Mesenchymal stem cell (in vitro differentiated cells and primary cell): ENCODE measurements at places on chromosomes 5 and 9.

DNA sequence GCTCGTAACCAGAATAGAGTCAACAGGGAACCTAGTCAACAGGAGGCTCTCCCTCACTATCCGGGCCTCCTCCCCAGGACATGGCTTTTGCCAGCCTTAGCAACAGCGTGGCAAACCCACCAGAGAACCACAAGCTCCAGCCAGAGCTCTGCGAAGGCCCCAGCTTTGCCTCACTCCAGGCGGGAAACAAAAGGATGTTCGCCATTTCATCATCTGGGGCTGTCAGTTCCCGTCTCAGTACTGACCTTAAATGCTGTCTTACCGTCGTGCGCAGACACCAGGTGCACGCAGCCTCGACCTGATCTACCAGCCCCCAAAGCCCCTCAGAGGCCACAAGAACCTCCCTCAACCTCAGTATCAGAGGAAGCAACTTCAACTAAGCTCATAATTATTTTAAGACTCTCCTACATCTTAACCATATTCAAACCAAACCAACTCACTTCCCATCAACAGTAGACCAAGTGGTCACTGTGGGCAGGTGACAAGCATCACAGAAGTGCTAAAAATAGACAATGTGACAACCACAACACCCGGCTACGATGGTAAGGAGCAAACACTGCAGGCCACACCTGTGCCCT lies 71.4 kb downstream of the SEMA4D start:
- DNase-seq = no peak

DNA sequence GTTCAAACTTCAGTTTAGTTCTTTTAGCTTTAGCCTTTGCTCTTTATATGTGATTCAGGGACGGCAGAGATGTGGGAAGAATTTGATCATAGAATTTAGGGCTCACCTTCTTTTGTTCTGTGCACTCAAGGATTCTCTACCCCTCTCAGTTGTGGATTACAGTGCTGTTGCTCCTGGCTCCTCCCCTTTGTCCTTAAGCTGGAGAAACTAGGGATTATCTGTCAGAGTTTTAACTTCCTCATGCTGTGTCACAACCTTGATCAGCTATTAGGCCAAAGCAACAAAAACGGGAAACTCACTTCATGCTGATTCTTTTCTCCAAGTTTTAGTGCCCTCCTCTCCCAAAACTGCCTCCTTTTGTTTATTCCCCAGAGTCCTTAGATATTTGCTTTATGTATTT lies 13.0 kb upstream of the PCDHAC2 start:
- no peak for DNase-seq

DNA sequence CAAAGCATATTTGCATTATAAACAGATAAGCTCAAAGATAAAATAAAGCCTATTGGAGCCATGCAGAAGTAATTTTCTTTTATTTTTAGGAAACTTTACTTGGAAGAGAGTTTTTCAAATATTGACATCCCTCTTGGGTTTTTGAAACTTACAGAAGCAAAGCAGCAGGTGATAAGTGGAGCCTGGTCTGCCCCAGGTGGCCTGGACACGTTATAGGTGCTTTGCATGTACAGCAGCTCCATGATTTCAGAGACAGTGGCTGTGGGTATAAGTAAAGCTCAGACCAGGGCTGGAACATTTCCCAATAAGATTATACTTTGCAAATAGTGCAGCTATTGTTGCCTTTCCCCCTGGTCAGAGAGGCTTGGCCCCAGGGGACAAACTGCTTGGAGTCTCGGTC lies 51.5 kb downstream of the CCDC192 start:
- no peak for DNase-seq

DNA sequence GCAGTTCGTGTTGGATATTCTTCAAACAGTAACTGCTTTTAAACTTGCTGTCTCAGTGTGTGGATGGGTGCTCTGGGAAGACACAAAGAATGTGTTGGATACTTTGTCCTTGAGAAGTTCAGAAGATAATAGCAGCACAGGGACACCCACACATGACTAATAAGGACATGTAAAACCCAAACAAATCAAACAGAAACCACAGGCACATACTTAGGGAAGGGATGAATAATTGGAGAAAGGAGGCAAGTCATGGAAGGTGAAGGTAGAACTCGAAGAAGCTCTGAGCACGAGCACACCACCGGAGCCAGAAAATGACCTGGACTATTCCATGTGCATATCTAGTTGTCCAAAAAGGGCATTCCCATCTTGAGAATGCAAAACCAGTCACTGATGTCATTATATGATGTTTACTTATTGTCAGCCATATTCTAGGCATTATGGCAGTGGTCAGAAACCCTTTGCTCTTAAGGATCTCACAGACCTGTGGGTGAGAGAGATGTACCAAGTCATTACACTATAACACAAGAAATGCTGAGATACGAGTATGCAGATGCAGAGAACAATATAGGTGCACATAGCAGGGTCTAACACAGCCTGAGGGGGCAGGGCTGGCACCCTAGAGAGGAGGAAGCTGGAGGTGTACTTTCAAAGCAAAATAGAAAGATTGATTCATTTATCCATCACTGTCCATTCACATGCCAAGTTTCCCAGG lies 152.9 kb downstream of the PIK3R1 start:
- DNase-seq = no peak

- DNase-seq = peak; percentile 33
Observed at GRCh38 chr5:59390074-59390659, 503.4 kb downstream of the PDE4D start.

- DNase-seq = no peak
Observed at GRCh38 chr9:27112235-27112634, 3.2 kb downstream of the TEK start.

- DNase-seq = peak; percentile 76
Observed at GRCh38 chr5:132007399-132008162, 3.9 kb downstream of the ACSL6 start.
